ENCODE measurements at places on chromosomes 3 and 15.

DNA sequence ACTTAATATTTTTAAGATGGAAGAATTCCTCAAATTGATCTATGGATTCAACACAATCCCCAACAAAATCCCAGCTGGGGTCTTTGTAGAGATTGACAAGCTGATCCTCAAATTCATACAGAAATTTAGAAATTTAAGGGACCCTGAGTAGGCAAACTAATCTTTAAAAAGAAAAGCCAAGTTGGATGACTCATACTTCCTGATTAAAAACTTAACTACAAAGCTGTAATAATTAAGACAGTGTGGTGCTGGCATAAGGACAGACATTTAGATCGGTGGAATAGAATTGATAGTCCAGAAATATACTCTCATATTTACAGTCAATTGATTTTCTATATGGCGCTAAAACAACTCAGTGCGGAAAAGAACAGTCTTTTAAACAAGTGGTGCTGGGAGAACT lies 11.6 kb downstream of the FAM162A start:
- DNase-seq: no peak

DNA sequence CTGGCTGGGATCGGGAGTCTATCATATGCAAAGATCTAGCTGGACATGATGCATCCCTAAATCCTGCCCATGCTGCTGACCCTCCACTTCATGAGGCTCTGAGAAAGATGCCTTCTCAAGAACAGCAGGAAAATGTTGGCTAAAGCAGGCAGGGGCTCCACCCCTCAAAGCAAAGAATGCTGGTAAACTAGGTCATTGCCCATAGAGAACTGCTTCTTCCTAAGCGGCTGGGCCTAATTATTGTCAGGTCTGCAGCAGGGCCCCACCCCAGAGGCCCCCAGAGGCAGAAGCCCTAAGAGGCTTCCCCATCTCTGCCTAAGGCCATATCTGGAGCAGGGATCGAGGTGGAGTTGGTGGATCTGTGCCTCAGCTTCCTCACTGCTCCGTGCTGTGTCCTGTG lies 447.4 kb upstream of the PROK2 start:
- DNase-seq: no peak

DNA sequence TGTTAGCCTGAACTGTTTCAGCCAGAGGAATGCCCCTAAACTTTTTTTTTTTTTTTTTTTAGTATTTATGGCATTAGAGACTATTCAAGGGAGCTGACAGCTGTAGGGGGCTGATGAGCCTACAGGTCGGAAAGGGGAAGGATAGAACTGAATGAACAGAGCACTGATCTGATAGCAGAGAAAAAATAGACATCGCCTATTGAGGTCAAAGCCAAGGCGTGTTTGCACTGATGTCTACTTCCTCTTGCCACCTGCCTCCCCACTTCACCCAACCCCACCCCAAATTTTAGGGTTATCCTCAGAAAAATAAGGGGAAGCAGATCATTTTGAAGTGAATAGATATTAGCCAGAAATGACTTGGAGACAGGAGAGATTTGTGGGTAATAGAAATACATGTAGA lies 3.0 kb upstream of the ZMAT3 start:
- DNase-seq: no peak

GRCh38 chr15:82648257-82649103 lies 1.3 kb upstream of the CPEB1 start:
- DNase-seq: peak; percentile 27

- DNase-seq: no peak
Observed at GRCh38 chr3:109563149-109563548, 225.8 kb upstream of the DPPA4 start.

GRCh38 chr3:157859541-157859940 lies 246.7 kb downstream of the SHOX2 start:
- no peak for DNase-seq

DNA sequence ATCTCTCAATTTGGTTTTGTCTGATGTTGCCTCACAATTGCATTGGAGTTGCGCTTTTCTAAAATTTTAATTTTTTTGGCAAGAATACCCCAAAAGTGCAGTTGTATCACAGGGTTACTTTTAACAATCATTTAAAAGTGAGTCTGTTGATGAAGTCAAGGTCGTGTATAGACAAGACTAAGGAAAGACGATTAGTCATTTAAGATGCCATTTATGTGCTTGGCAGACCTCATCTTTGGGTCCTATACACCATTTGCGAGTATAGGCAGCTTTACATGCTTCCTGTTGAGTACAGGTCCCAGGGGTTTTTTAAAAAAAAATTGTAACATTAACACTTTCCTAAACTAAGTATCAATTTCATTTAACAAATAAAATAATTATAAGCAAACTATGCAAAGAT lies 12.5 kb downstream of the ARNT2 start:
- DNase-seq: no peak

DNA sequence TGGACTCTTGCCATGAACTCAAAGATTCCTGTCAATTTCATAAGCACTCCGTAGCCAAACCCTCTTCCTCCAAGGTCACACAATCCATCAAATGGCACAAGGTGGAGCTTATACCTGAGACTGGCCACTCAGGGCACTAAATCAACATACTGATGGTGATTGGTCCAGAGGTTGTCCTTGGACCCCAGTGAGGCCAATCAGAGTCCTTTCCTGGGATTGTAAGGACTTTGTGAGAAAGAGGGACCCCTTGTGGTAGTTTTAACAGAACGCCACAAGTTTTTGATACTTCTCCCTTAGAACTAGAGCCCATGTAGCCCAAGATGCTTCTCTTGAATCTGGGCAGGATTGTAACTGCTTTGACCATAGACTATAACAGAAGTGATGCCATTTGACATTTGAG lies 44.4 kb upstream of the LARS2 start:
- no peak for DNase-seq

GRCh38 chr15:62164014-62164395 lies 1.1 kb downstream of the C2CD4B start:
- DNase-seq: peak; percentile 25

DNA sequence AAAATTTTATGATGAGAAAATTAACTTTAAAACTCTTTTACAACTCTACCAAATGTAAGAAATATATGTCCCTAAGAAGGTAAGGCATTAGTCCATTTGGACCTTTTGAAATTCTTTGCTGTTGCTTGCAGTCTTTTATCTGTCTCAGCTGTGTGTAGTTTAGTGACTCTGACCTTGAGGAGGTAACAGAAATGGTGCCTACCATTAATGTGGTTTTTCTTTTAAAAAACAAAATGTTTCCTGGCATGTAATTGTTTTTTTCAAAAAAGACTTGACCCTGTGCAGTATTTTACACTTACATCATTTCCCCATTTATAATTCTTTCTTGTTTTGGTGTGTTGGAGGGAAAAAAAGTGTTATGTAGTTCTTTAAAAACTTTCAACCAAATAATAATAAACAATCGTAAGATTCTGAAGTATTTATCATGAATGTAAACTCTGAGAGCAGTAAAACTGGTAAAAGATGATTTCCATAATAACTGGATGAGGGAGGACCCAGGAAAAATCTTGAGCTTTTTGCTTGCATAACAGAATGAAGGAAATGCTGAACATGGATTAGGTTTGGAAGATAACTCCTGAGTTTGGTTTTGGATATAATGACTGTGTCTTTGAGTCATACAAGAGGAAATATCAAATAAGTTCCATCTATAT lies 225.1 kb downstream of the CHST2 start:
- DNase-seq: no peak

- peak; percentile 55 for DNase-seq
Observed at GRCh38 chr15:31235311-31236183, 91.1 kb upstream of the KLF13 start.

DNA sequence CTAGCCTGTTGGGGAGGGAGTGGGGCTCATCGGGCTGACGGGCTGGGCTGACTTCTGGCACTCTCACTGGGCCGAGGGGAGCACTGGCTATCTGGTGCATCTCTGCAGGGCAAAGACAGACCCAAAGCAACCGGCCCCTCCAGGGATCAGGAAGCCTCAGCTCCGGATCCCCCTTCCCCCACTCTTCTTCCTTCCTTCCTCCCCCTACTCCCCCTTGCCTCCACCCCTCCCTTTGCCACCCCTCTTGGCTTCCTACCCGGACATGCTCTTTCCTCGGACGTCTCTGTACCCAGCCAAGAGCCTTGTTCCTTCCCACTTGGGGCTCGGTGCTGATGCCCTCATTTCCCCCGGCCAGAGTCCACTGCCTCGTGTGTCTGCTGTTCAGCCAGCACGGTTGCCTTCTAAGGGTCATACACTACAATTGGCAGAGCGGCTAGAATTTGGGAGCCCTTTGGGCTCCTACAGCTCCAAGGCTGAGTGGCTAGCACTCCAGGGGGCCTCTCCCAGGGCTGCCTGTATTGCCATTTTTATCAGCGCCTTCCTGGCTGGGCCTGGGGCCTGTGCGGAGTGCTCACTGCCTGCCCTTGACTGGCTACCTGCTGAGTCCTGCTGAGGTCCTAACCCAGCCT lies 10.9 kb downstream of the SEMA3F start:
- peak; percentile 53 for DNase-seq

DNA sequence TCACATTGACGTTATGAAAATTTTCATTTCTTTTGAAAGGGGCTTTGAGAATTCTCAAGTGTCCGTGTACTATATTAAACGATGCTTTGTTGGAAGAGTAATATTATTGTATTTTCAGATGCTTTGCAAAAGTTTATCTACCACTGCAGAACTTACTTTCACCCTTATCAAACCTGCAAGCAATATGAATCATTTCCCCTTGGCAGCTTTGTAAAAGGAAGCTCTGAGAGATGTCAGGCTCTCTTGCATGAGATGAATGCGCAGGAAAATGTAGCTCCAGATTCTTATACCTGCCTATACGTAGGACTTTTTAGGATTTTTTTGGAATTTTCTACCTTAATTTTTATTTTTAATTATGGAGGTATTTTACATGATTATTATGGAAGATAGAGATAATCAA lies 34.5 kb downstream of the GPD1L start:
- no peak for DNase-seq

- peak; percentile 75 for DNase-seq
Observed at GRCh38 chr3:58059349-58060321, 51.4 kb downstream of the FLNB start.

- DNase-seq: no peak
Observed at GRCh38 chr15:31456354-31457060, 129.9 kb downstream of the KLF13 start.

- peak; percentile 87 for DNase-seq
Observed at GRCh38 chr15:75712668-75713337, at the start of gene CSPG4. Gene CSPG4 (minus strand): TSS chr15:75712848. CDS start chr15:75712755, 93 bp downstream.

- DNase-seq: no peak
Observed at GRCh38 chr3:10330319-10330718, 9.4 kb upstream of the SEC13 start.

DNA sequence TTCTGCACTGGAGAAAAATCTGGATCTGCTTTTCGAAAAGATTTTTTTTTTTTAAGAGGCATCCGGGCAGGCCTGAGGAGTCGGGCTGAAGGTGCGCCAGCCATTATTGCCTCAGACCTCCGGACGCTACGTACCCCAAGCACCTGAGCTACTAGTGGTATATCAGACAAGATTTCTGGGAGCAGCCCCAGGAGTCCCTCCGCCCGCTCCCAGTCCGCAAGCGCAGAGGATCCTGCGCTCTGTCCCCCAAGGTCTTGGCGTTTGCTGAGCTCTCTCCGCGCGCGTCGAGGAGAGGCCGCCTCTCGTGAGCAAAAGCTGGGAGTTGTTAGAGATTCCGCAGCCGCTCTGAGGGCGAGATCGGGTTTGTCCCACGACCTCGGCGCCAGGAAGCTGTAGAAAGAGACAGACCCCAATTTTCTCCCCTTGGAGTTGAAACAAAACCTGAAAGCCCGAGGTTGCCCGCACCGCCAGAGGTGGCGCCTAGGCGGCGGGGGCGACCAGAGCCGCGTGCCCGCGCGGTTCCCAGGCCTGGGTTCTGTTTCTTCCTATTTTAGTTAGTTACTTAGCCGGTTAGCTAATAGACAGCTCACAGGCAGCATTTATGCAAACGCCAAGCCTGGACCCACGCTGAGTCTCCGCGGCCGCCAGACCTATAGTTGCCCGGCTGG lies 72.5 kb upstream of the POLG start:
- DNase-seq: peak; percentile 68

DNA sequence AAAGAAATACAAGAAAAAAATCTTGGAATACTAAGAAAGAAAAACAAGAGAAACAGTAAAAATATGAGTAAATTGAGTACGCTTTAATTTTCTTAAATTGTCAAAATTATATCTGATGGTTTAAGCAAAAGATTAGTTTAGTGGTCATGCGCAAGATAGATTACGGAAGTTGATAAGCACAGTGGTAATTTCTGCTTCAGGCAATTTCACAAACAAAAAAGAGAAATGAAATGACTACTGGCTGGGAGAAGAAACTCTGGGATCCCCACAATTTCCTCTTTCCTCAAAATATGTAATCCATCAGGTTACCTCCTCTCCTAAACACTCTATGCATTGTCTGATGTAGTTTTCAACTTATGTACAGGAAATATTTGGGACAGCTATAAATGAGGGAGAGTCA lies 9.0 kb downstream of the MYD88 start:
- DNase-seq: no peak

DNA sequence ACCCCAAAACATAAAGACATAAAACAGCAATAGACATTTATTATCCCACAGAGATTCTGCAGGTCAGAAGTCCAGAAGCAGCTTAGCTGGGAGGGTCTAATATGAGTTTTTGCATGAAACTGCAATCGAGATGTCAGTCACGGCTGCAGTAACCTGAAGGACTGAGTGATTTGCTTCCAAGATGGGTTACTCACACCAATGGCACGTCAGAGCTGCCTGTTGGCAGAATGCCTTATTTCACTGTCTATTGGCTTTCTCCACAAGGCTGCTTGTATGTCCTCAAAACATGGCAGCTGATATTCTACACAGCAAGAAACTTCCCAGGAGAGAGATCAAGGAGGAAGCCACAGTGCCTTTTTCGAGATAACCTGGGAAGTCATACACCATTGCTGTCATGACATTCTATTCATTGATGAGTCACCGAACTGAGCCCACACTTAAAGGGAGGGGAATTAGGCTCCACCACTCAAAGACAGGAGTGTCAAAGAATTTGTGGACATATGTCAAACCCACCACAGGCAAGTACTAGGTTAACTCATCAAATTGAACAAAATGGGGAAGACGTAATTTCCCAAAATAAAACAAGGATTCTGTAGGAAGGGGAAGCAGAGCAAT lies 122.2 kb downstream of the SYNPR start:
- peak; percentile 86 for DNase-seq

GRCh38 chr3:29070959-29071634 lies 209.8 kb upstream of the RBMS3 start:
- peak; percentile 7 for DNase-seq

DNA sequence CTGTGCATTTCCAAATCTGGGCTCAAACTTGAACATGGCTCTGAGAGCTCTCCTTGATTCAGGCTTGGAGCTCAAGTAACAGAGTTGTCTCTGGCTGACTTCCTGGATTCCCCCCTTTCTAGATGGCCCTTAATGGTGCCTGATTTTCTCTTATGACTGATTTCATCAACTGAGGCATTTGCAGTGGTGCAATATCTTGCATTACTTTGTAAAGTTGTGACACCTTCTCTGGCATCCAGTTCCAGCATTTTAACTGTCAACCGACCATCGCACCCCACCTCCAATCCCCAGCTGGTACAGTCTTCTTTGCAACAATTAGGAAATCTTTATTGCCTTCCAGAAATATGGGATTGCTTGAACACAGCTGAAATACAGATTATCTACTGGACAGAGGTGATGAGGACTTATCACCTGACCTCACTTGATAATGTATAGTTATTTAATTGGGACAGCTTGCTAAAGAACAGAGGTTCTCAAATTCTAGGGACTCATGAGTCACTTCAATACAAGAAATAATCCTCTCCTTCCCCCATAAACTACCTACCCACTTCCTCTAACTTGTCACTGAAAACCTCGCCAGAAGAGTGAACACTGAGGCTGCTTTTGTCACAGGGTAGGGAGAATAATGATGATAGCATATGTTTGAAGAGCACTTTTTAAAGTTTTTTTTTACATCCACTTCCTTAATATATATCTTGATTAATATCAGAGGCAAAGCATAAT lies 41.8 kb downstream of the FILIP1L start:
- no peak for DNase-seq
